ENCODE measurements at places on chromosomes 4 and X. TPM values are rescaled to one million over a fixed set of nuclear protein-coding genes. Genes with fewer than 3 reads are reported as not detected.

The KLB gene
- 1.9 TPM for total RNA-seq

The SPACA5 gene
- not detected for total RNA-seq

GRCh38 chr4:1348014-1348513 lies 1.1 kb downstream of the UVSSA start:
- peak; percentile 42 for DNase-seq
- H3K36me3 ChIP-seq: no peaks in the 10 kb centered on the region
- peak overlapping the region; percentile 97 for H3K27ac ChIP-seq
- peaks cover 8% of the 10 kb centered on the region for H3K4me1 ChIP-seq
- peak overlapping the region; percentile 71 for H3K4me3 ChIP-seq

- DNase-seq: no peak
- H3K4me3 ChIP-seq: no peak overlapping the region
- H3K27me3 ChIP-seq: no peaks in the 10 kb centered on the region
- H3K27ac ChIP-seq: no peak overlapping the region
- H3K36me3 ChIP-seq: no peaks in the 10 kb centered on the region
- H3K4me1 ChIP-seq: no peaks in the 10 kb centered on the region
Observed at GRCh38 chr4:41525129-41525528, 12.8 kb upstream of the LIMCH1 start.

- H3K36me3 ChIP-seq: no peaks in the 10 kb centered on the region
- no peak overlapping the region for H3K4me3 ChIP-seq
- no peaks in the 10 kb centered on the region for H3K27me3 ChIP-seq
- H3K4me1 ChIP-seq: no peaks in the 10 kb centered on the region
- no peak for DNase-seq
- H3K27ac ChIP-seq: no peak overlapping the region
Observed at GRCh38 chr4:168540086-168540485, 43.2 kb downstream of the PALLD start.

Measured in pancreas (tissue), 10 donors.